Stimulated activated CD4-positive, alpha-beta T cell treated with anti-CD3 and anti-CD28 coated beads, Interleukin-15, amount 100 ng/mL, for 1 hour (primary cell): ENCODE measurements at places on chromosomes 13 and 19.

- no peak for DNase-seq
Measured at GRCh38 chr13:38662362-38662761, 24.5 kb upstream of the FREM2 start.

GRCh38 chr13:95571941-95572340, 19.4 kb downstream of the CLDN10 start:
- no peak for DNase-seq

DNA sequence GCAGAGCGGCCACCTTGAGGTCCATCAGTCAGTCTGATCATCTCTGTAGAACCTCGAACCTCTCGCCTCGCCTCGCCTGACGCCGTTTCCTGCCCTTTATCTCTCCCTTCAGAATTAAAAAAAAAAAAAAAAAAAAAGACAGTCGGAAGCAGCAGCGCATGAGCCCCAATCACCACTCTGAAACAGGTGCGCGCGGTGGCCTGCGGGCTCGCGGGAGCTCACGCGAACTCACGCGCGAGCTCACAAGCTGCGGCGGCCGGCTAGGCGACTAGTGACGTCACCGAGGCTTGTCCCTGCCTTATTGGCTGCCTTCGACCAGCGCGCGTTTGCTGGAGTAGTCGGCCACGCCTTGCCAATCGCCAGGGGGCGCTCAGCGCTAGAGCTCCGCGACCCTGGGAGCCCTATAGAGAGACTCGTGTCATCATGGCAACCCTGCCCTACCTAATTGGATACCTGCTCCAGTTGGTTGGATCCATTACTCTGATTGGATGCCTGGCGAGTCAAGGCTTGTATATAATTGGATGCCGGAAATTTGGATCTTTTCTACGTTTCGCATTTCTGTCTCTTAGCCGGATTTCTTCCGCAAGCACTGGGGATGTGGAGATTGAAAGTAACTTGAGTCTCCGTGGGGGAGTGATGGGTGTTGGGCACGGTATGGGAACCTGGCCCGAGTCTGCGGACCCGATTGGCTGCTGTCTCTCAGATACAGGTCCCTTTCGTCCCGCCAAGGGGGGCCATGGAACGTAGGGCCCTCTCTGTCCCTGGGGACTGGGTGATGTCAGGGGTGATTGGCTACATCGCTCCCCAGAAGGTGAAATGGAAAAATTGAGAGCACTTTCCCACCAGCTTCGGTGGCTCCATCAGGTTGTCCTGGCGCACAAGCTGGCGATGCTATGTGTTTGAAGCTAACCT, 31.6 kb downstream of the SYT3 start:
- peak; percentile 5 for DNase-seq

DNA sequence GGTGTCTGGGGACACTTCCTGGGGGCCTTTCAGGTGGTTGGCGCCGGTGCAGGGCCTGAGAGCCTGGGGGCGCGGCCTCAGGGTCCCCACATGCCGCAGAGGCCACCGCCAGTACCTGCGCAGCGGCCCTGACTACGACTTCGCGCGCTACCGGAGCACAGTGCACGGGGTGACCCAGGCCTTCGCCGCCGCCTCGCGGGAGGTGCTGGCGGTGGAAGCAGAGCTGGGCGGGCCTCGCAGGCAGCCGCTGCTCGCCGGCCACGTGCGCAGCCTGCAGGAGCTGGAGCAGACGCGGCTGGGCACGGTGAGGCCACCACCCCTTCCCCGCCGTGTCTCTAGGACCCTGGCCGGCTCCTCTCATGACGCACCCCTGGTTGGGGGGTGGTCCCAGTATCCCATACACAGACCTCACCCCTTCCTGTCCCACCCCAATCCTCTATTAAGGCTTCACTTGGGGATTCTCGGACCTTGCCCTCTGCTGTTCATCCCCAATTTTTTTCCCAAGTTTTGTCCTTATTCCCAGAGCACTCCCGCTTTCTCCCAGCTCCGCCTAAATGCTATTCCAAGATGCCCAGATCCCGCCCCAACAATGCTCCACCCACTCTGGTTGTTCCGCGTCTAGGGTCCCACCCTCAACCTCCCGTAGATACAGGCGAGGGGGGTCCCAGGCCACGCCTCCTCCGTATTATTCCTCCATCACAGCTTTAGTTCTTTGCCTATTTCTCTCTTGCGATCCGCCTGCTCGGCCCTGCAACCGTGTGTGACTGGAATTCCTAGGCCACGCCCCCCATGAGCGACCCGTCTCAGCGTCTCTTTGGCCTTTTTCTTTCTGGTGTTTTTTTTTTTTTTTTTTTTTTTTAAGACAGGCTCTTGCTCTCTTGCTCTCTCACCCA, 1.0 kb downstream of the REX1BD start:
- DNase-seq, result peak; percentile 51

GRCh38 chr13:91145571-91146205, 201.8 kb upstream of the MIR17HG start:
- DNase-seq, result no peak

GRCh38 chr19:16106121-16106520, 5.6 kb upstream of the RAB8A start:
- DNase-seq, result no peak

DNA sequence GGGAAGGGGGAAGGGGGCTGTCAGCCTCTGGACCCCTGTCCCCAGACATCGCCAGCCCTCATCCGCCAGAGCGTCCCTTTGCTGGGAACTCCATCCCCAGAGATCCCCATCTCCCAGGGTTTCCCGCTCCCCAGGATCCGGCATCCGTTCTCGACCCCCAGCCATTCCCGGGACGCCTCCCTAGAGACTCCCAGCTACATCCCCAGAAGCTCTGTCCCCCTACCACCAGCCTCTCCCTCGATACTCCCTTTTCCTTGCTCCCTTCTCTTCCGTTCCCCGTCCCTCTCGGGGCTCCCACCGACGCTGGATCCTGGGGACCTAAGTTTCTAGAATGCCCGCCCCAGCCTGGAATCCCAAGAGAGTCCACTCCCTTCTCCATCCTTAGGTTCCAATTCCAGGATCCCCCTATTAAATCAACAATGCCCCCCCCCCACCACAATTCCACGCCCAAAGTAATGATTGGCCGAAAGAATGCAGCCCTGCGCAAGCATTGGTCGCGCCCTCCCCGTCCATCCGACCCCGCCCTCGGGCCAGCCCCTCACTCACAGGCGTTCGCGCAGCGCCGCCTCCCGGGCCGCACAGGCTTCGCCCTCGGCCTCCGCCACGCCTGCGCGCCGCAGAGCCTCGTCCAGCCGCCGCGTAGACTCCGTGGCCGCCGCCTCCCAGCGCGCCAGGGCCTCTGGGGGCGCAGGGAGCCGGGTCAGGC, 3.2 kb downstream of the CCDC194 start:
- DNase-seq, result peak; percentile 86

- no peak for DNase-seq
Measured at GRCh38 chr13:89750371-89750770, 1597.1 kb upstream of the MIR17HG start.
